Activated CD4-positive, alpha-beta T cell treated with anti-CD3 and anti-CD28 coated beads, Interleukin-10, Interleukin-2, amounts not matched to agents 100 ng/mL and 50 ng/mL, durations not matched to agents 16 hours and 8 hours (primary cell): ENCODE measurements at places on chromosomes 1 and 21.

GRCh38 chr1:26857473-26858060 lies 5.4 kb upstream of the SFN start:
- DNase-seq, result no peak

GRCh38 chr1:177650947-177651346 lies 318.9 kb downstream of the SEC16B start:
- DNase-seq, result no peak

DNA sequence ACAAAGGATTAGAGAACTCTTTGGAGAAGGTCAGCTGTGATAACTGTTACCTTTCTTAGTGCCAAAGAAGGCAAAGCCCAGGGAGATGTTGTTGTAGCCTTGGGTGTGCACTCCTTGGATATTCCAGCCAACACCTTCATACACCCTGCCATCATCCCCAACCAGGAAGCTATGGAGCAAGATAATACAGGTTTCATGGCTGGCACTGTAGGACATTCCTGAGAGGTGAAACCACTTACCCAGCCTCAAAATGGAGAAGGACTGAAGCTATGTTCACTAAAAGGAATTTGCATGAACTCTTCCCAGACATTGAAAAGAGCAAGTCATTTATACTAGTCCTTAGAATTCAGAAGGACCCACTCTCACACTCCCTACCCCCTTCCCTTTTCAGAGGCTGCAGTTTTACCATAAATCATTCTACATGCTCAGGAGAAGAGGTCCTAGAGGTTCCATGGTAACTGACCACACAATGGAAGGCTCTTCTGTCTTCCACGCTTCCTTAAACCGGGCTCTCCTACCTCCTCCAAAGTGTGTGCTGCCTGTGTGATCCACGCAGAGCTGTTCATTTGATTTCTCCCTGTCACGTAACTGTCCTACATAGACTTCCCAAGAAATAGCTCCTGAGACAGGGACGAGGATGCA lies 5.5 kb downstream of the PGLYRP4 start:
- DNase-seq, result no peak

DNA sequence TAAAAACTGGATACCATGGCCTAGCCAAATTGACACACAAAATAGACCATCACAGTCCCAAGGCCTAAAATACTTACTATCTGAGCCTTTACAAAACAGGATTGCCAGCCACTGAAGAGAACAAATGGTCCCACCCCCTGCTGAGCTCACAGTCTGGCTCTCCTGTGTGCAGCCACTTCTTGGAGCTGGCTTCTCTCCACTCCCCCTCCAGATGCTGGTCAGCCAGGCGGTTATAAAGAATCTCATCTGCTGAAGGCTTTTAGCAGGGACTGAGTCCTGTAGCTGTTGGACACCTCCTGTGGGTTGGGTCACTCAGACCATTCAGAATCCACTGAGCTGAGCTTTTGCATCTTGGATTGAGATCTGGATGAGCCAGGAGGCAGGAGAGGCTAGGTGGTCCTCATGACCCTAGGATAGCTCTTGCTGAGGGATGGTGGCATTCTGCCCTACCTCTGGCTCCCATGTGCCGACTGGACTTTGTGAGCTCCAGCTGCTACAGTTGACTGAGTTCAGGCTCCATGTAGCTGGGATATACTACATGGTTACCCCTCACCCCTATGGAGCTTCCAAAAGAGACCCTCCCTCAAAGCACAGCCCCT lies 16.1 kb downstream of the OXCT2 start:
- DNase-seq, result no peak

- DNase-seq, result no peak
These were observed 254.9 kb upstream of the NRIP1 start for GRCh38 chr21:15319727-15320126.

GRCh38 chr1:169012416-169012815 lies 94.1 kb upstream of the ATP1B1 start:
- DNase-seq, result peak; percentile 6

DNA sequence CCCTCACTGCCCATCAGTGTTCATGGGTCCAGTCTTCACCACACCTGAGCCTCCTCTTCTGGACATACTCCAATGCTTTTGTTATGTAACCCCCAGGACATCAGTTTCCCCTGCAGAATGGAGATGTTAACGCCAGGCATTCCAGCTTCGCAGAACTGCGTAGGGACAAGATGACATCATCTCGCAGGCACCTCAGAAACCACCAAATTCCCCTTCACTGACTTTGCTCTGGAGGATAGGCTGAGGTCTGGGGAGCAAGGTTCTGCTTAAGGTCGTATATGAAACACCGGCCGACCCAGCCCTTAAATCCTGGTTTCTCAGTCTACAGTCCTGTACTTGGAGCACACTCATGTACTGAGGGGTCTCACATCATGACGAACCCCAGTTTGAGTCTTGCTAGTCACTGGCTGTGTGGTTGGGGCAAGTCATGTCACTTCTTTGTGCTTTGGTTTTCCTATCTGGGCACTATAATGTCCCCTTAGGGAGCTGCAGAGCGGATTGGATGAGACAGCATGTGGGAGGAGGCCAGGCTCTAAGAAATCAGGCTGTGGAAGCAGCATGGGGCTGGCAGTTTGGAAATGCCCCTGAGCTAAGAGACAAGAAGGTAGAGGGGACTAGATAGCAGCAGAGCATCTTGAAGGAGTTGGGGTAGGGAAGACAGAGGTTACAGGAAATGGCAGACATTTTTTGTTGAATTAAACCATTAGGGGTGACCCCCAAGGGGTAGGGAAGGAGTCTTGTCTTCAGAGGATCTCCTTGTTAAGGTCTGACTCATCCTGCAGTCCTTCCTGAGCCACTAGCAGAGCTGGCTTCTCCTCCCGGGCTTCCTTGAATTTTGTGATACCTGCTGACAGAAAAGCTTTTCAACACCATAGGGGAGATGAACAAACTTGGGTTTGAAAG lies 138.3 kb downstream of the FOXD2 start:
- no peak for DNase-seq

GRCh38 chr1:30906631-30907441 lies 1.7 kb downstream of the SDC3 start:
- no peak for DNase-seq

- DNase-seq, result no peak
These were observed 141.4 kb downstream of the PSMG1 start for GRCh38 chr21:39041816-39042215.

- DNase-seq, result peak; percentile 50
These were observed 85.0 kb downstream of the MRPL37 start for GRCh38 chr1:54284781-54285529.

DNA sequence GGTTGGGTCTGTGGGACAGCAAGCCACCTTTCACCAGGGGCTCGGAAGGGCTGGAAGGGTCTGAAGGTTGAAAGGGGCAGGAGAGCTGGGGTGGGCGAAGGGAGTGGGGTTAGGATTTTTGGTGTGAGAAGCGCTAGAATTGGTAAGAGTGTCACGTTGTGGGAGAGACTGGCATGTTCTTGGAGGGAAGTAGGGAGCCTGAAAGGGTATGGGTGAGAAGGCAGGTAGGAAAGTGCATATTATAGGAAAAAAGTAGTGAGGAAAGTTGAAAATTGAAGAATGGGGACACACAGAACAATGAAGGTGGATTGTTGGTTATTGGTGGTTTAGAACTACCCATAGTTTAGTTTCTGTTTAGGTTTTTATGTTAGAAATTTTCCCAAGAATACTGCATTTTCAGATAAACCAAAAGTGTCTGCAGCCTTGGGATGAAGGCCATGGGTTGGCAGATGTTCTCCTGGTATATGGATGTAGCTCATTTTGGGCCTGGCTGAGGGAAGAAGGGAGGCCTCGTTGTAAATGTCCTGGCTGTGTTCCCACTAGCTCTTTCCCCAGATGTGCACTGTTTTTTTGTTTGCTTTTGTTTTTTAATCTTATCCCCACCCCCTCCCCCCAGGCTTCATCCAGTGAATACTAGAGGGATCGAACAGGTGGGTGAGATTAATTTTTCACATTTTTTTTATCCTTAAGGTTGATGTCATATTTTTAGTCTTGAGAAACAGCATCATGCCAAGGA lies 1.2 kb downstream of the LRRC42 start:
- DNase-seq, result no peak

GRCh38 chr1:153933955-153934354 lies 11.2 kb upstream of the GATAD2B start:
- no peak for DNase-seq

- DNase-seq, result no peak
These were observed 66.1 kb downstream of the TTC3 start for GRCh38 chr21:37139154-37139553.

GRCh38 chr1:6445062-6445763 lies 20.6 kb downstream of the ESPN start:
- peak; percentile 43 for DNase-seq

DNA sequence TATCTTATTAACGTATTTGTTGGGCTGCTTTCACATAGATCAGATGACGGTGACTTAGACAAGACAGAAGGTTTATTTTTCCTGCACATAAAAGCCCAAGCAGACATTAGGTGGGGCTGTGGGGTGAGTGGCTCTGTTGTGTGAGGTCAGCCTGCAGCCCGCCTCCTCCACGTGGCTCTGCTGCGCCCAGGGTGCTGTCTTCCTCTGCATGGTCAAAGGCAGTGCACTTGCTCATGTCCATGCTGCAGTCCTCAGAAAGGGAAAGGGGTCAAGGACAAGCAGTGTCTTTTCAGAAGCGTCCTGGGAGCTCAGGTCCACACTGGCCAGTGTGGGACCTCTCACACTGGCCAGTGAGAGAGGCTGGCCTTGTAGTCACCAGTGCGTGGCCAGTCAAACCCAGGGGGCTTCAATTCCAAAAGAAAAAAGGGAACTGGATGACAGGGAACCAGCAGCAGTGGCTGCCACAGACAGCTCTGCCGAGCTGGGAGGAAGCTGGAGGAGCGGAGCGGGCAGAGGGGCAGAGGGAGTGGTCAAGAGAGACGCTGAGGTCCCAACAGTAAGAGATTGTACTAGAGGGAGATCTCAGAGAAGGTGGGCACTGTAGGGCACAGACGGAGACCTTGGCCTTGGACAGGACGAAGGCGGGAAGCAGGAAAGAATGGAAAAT lies 35.9 kb upstream of the SLC45A1 start:
- no peak for DNase-seq

GRCh38 chr1:224458996-224459395 lies 24.4 kb upstream of the WDR26 start:
- DNase-seq, result no peak

DNA sequence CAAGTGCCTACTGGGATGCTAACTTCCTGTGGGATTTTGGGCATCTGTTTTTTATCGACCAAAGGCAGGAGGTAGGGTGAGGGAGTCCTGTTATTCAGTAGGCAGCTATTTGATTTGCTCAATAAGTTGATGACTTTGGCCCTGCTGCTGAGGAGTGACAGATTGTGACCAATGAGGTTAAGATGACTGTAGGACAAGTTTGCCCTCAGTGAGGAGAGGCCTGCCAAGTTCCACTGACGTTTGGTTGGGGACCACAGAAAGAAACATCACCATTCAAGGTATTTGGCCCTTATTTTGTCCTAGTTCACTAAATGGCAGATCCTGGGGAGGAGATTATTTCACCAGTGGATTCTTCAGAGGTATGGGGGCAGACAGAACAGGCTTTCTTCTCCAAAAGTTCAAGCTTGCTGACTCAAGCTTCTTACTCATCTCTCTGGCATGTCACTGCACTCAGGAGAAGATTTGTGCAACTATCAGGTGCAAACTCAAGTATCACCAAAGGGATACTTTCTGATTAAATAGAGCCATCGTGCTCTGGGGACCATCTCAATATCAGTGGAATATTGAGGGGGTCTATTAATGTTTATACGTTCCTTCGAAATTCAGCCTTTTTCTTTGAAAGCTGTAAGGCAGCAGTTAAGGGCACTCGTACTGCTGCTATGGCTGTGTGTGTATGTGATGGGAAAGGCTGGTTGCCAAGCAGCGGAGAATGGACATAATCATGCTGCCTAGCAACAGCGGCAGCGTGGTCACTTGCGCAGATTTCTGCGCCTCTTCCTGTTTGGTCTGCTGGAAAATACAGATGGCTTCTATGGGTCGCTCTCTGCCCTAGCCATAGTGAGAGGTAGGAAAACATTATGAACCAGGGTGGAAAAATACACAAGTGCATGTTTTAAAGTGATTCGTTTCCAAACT lies 78.7 kb downstream of the PBX1 start:
- no peak for DNase-seq

- DNase-seq, result no peak
These were observed at the start of gene CLDN17 for GRCh38 chr21:30166705-30167104. Gene CLDN17 (minus strand): TSS chr21:30166805. CDS start chr21:30166617, 188 bp downstream.

DNA sequence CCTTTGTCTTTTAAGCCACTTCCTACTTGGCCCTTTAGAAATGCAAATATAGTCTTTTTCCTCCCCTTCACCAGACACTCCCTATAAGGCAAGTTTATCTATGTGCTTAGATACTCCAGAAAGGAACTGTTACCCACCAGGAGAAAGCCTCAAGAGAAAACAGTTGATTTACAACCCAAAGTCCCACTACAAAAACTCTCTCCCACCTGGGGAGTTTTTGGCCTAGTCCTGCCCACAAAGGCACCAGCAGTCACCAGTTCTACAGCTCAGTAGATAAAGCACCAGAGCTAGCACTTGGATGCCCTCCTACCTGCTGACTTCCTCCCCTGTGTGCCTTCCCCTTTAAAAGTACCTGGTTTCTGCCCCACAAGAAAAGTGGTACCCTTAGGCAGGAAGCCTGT lies 27.7 kb upstream of the HAO2 start:
- no peak for DNase-seq

GRCh38 chr1:29299446-29299845 lies 63.1 kb downstream of the PTPRU start:
- no peak for DNase-seq

- DNase-seq, result no peak
These were observed 22.2 kb upstream of the EIF4G3 start for GRCh38 chr1:21198929-21199328.

- no peak for DNase-seq
These were observed 15.3 kb downstream of the CLSTN1 start for GRCh38 chr1:9808459-9808858.

DNA sequence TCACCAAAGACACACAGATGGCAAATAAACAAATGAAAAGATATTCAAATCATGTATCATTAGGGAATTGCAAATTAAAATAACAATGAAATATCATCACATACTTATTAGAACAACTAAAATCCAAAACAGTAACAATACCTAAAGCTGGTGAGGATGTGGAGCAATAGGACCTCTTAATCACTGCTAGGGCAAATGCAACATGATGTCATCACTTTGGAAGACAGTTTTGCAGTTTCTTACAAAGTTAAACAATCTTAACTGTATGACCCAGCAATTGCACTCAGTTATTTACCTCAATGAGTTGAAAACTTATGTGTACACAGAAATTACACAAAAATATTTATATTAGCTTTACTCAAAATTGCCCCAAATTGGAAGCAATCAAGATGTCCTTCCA lies 47.3 kb downstream of the SELENOF start:
- DNase-seq, result no peak

- DNase-seq, result no peak
These were observed 76.7 kb upstream of the GPR88 start for GRCh38 chr1:100461222-100461621.

- no peak for DNase-seq
These were observed 115.0 kb downstream of the BACH1 start for GRCh38 chr21:29413683-29414082.
